ENCODE measurements at places on chromosomes 3 and 15.

DNA sequence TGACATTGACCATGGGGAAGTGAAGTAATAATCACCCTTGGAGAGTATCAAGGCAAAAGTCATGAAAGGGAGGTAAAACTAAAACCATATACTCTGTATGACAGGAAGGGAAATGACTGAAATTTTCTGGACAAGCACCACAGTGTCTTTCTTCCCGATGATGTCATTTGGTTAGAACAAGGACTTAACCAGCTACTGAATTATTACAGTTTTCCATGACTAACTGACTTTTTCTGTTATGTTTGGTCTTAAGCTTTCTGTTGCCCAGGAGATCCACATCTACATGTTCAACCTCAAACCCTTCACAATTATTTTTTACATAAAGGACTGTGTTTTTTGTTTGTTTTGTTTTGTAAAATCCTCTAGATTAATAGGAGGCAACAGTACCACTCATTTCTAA is 191.9 kb upstream of the IL12A start:
- peak; percentile 55 for DNase-seq

DNA sequence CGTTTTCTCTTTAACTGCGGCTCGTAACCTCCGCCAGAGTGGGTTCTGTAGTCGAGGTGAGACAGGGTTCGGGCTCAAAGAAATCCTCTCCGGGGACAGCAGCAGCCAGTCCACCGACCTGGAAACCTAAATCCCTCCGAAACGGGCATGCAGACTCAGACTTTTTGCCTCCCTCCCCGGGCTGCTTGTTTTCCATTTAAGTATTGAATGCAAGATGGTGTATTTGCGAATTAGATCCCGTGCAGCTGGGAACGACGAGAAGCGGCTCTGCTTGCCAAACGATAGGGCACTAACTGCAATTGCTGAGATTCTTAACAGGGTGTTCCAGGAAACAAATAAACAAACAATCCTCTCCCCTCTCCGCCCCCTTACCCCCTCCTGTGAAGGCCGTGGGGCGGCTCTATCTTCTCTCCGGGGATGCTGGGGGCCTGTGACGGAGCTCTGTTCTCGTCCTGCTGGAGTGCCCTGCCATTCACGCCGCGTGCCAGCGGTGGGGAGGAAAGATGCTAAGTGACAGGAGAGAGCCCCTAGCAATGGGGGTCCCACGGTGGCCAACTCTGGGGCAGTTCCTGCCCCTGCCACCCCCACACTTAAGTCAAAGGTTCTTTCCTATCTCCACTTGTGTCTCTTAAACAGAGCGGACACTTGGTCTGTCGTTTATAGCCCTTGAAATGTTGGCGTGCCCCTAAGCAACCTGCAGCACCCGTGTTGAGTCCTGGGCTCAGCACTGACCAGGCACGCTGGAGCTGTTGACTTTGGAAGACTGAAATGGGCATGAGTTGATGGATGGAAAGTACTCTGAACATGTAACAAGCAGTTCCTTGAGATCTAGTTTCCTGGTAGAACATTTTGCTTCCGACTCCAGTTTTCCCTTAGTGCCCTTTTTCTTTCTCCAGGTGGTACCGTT is 1.3 kb upstream of the ETV5 start:
- peak; percentile 40 for DNase-seq

DNA sequence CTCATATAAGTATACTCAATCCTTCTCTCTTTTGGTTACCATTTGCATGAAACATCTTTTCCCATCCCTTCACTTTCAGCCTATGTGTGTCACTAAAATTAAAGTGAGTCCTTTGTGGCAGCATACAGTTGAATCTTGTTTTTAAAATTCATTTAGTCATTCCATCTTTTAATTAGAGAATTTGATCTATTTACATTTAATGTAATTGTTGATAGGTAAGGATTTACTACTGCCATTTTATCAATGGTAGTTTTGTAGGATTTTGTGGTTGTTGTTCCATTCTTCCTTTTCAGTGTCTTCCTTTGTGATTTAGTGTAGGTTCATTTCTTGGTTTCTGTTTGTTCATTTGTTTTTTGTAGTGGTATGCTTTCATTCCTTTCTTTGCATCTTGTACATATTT is 191.9 kb upstream of the CTNNB1 start:
- DNase-seq, result no peak

GRCh38 chr3:96449803-96450202 is 364.6 kb upstream of the EPHA6 start:
- no peak for DNase-seq

DNA sequence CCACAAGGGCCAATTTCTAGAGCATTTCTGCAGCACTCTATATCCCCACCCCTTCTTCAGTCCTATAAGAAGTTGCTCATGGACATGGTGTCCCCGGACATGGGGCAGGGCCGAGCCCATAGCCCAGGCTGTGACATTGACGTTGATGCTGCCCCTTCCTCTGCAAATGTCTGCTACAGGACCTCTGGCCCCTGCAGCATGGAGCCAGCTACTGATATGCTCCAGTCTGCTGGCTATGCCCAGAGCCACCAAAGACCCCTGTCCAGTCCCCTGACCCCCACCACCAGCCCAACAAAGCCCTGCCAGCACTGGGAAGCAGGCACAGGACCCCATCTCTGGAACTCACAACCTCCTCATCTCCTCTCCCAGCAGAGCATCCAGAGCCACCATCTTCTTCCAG is 120.1 kb upstream of the SMAD3 start:
- DNase-seq, result no peak

- DNase-seq, result peak; percentile 61
Observed at GRCh38 chr3:187679638-187680396, 9.6 kb upstream of the SST start.

DNA sequence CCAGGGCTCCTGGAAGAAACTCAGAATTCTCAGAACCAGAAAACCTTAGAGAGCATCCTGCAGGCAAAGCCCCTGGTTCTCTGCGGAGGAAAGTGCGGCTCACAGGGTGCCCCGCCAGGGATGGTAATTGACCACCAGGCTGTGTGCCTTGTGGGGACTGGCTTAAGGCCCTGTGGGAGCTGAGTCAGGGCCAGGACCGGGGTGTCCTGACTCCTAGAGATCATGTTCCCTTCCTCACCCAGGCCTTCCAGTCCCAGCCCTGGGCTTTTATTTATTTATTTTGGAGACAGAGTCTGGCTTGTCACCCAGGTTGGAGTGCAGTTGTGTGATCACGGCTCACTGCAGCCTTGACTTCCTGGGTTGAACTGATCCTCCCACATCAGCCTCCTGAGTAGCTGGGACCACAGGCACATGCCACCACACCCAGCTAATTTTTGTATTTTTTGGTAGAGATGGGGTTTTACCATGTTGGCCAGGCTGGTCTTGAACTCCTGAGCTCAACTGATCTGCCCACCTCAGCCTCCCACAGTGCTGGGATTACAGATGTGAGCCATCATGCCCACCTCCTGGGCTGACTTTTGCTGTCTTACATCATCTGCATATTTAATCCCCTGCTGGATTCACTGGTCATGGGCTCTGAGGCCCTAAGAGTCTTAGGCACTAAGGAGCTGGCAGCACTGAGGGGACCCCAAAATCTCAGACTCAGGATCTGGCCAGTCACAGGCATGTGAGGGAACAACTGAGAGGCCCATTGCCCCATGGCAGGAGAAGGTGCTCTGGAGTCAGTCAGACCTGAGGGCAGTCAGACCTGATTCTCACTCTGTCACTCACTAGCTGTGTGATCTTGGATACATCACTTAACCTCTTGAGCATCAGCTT is 20.4 kb upstream of the LAMP3 start:
- no peak for DNase-seq

- peak; percentile 65 for DNase-seq
Observed at GRCh38 chr3:101940521-101941317, 91.4 kb downstream of the NFKBIZ start.

- no peak for DNase-seq
Observed at GRCh38 chr15:31111091-31111647, 9.6 kb upstream of the TRPM1 start.

DNA sequence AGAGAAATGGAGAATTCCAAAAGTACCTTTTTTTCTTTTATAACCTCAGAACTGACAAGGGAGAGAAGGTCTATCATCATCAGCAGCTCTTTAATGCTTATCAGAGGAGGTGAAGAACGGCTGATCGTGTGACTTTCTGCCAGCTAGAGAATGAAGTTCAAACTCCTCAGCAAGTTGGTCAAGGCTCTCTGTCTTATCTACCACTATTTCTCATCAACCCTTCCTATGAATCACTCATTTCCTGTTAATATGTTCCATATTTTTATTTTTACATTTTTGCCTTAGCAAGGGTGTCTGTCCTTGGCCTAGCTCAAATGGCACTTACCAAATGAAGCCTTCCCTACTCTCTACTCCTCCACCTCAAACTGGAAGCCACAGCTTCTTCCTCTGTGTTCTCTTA is 73.1 kb upstream of the TSPAN3 start:
- peak; percentile 16 for DNase-seq

- DNase-seq, result no peak
Observed at GRCh38 chr3:45541326-45542321, 52.9 kb upstream of the LIMD1 start.

- peak; percentile 95 for DNase-seq
Observed at GRCh38 chr15:22980189-22981050, at the start of gene CYFIP1. Gene CYFIP1, minus strand, starts transcription at chr15:22980368. Its CDS starts 33,083 bp downstream, at chr15:22947285.

DNA sequence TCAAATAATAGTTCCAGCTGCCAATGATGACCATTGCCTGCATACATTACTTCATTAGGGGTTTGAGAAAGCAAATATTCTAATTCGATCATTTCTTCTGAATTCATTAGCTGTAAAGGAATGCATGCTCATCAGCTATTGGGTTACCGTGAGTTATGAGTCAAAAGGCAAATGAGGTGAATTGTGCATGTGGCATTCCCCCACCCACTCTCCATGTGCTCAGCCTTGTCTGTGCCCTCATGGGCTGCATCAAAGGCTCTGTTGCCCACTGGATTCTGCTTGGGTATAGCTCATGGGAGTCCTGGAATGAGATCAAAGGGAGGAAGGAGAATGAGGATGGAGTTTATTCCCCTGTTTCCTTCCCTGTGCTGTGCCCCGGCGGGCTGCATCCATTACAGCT is 99.3 kb upstream of the CHRNA7 start:
- no peak for DNase-seq
